Sigmoid colon (tissue), 7 donors: ENCODE measurements at places on chromosomes 12 and 14. TPM values are rescaled to one million over a fixed set of nuclear protein-coding genes. Genes with fewer than 3 reads are reported as not detected.
A peak's percentile ranks its signal among the peaks of the same experiment; 100 is the strongest.

- H3K4me1 ChIP-seq: no peaks in the 10 kb centered on the region
- H3K4me3 ChIP-seq: no peak overlapping the region
- DNase-seq: no peak
- no peaks in the 10 kb centered on the region for H3K36me3 ChIP-seq
These were observed 13.9 kb downstream of the MFAP5 start for GRCh38 chr12:8648576-8649205.

Gene ASIC1
- 5.7 TPM for total RNA-seq

Gene ACVRL1
- 64.0 TPM for total RNA-seq

- H3K36me3 ChIP-seq: no peaks in the 10 kb centered on the region
- DNase-seq: no peak
- H3K27ac ChIP-seq: no peak overlapping the region
These were observed 433.6 kb downstream of the AEBP2 start for GRCh38 chr12:19872621-19873540.

Gene AQP5
- total RNA-seq: not detected

DNA sequence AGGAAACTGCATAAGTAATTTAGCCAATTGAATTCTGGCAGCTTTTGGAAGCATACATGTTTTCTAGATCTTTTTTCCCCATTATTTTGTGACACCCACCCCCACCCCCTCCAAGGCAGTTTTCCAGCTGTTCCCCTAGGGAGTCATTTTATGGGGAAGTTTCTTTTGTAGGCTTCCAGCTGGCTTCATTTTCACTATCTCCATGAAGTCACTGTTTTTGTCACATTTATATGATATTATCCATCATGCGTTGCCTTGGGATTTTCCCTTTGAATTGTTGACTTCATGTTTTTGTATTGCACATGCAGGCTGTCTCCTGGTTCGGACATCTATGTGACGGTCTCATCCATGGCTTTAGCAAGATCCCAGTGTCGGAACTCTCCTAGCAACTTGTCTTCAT, 233.6 kb upstream of the RGS6 start:
- H3K27me3 ChIP-seq: no peaks in the 10 kb centered on the region
- H3K4me3 ChIP-seq: no peak overlapping the region
- no peaks in the 10 kb centered on the region for H3K4me1 ChIP-seq
- no peak for DNase-seq
- no peaks in the 10 kb centered on the region for H3K36me3 ChIP-seq

Gene TAPBPL
- 27.1 TPM for total RNA-seq

GRCh38 chr12:71958056-71958455, 19.4 kb downstream of the TPH2 start:
- H3K27ac ChIP-seq: no peak overlapping the region
- H3K4me1 ChIP-seq: peaks cover 24% of the 10 kb centered on the region
- no peak overlapping the region for H3K4me3 ChIP-seq
- H3K36me3 ChIP-seq: no peaks in the 10 kb centered on the region
- DNase-seq: no peak

- peaks cover 19% of the 10 kb centered on the region for H3K4me1 ChIP-seq
- DNase-seq: no peak
- no peaks in the 10 kb centered on the region for H3K36me3 ChIP-seq
- no peak overlapping the region for H3K27ac ChIP-seq
- H3K4me3 ChIP-seq: no peak overlapping the region
These were observed 48.4 kb upstream of the IFNG-AS1 start for GRCh38 chr12:67940780-67941243.

DNA sequence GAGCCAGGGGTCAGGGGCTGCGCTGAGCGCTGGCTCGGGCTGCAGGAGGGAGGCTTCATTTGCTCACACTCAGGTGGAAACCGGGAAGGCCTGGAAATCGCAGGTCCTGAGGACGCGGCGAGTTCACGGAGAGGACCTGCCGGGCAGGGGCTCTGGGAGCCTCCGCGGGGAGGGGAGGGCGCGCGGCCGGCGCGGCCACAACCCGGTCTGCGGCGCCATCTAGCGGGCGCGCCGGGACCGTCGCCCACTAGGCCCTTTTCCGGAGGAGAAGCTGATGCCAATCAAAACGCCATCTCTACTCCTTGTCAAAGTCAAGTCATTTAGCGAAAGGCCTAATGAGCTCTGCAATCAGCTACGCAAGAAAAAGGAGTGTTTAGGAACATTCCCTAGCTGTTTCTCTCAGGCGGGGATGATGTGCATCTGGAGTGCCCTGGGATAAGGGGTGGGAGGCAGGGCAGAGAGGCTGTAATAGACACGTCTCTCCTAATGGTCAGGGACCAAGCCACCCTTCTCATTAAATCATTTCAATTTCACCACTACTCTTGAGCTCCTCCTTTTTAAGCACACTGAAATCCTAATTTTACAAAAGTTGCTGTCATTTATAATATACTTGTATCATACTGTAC, 885.8 kb upstream of the TMEM132C start:
- no peaks in the 10 kb centered on the region for H3K36me3 ChIP-seq
- DNase-seq: no peak
- H3K27me3 ChIP-seq: no peaks in the 10 kb centered on the region

- no peak overlapping the region for H3K27ac ChIP-seq
- H3K27me3 ChIP-seq: peaks cover 35% of the 10 kb centered on the region
- no peak overlapping the region for H3K4me3 ChIP-seq
- H3K36me3 ChIP-seq: no peaks in the 10 kb centered on the region
These were observed 17.2 kb downstream of the NKX2-1 start for GRCh38 chr14:36502558-36503508.

DNA sequence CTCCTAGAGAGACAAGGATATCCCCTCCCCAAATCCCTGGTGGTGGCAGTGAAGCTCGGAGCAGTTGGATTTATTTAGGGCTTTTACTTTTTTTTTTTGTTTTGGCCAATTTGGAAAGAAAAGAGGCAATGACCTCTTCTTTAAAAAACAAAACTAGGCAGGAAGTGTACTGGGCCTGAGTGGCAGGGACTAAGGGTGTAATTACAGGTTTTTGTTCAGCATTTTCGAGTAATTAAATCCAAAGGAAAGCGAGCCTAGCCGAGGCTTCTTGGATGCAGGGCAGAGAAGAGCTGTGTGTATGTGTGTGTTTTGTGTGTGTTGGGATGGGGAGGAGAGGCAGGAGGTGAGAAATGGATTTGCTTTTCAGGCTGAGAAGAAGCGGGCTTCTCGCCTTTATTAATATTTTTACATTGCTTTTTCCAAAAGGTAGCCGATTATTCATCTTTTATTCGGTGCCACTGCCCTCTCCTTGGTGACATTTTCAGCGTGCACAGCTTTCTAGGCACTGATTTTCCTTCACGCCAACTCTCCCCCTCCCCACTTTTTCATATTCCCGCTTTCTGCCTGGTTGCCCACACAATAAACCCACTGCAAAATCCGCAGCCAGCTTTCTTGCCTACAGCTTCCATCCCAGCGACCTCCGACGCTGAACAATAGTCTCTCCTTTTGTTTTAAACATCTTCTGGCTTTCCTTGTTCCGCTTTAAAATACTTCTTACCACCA, 8.9 kb upstream of the IRF2BPL start:
- H3K27ac ChIP-seq: peak overlapping the region; percentile 96
- no peak overlapping the region for H3K4me3 ChIP-seq
- peaks cover 76% of the 10 kb centered on the region for H3K4me1 ChIP-seq
- no peaks in the 10 kb centered on the region for H3K27me3 ChIP-seq
- H3K36me3 ChIP-seq: no peaks in the 10 kb centered on the region
- no peak for DNase-seq

- no peak overlapping the region for H3K4me3 ChIP-seq
- no peaks in the 10 kb centered on the region for H3K4me1 ChIP-seq
- H3K36me3 ChIP-seq: no peaks in the 10 kb centered on the region
- no peak for DNase-seq
These were observed 123.7 kb downstream of the CRACR2A start for GRCh38 chr12:3629057-3629830.

DNA sequence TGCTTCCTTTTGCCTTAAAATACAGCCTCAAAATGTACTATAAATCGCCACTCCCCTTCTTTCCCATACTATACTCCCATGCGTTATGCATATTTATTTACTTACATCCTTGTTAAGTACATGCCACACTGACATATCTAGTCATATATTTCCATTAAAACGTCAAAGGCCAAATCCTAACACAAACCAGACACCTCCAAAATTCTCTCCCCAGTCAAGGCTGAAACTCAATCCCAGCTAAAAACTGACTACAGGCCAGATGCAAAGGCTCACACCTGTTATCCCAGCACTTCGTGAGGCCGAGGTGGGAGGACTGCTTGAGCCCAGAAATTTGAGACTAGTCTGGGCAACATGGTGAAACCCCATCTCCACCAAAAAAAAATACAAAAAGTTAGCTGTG, 5.7 kb upstream of the CAND1 start:
- no peaks in the 10 kb centered on the region for H3K36me3 ChIP-seq
- H3K27ac ChIP-seq: no peak overlapping the region
- peaks cover 9% of the 10 kb centered on the region for H3K4me1 ChIP-seq
- no peaks in the 10 kb centered on the region for H3K27me3 ChIP-seq
- H3K4me3 ChIP-seq: no peak overlapping the region

DNA sequence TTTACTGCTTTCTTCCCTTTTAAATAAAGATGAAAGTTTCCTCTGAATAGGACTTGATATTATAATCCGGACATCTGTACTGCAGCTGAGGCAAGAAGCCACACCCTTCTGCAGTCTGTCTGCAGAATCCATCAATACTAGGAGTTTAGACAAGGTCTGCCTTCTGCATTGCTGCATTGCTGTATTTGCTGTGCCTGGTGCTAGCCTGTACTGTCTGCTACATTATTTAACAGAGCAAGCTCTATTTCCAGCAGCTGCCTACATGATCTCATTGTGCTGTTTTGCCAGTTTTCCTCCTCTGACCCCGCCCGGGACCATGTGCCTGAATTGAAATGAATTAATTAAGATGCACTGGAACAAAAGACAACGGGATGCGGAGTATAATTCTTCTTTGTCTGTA, 1.7 kb downstream of the TUBA1A start:
- H3K27me3 ChIP-seq: no peaks in the 10 kb centered on the region
- peaks cover 33% of the 10 kb centered on the region for H3K36me3 ChIP-seq
- no peaks in the 10 kb centered on the region for H3K4me1 ChIP-seq
- DNase-seq: peak; percentile 81
- peak overlapping the region; percentile 95 for H3K27ac ChIP-seq

Gene HOTAIR
- total RNA-seq: not detected

DNA sequence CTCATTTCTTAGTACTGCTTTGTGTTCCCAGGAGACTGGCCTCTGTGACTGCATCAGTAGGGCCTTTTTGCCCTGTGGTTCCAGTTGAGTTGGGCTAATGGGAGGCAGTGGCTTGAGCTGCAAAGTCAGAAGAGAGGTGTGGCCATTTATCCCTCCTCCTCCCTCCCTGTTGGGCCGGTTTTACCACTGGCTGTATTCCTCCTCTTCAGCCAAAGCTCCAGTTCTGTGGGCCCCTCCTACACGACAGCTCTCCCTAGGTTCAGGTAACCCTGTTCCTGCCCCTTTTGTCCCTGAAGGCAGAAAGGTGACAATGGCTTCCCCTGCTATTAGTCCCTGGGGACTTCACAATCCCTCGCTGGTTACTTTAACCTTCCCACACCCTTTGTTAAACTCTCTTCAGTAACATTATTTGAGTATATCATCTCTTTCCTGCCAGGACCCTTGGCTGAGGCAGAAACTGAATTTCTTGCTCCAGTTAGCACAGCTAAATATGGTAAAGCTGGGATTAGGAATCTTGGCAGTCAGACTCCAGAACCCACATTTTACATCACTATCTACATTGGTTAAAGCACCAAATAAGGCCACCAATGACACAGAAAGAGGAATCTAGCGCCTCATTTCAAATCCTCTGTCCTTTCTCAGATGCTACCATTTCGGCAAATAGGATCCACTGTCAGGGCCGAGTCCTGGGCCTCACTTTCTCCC, 121.9 kb upstream of the SLC35F4 start:
- no peaks in the 10 kb centered on the region for H3K27me3 ChIP-seq
- no peaks in the 10 kb centered on the region for H3K4me1 ChIP-seq
- DNase-seq: no peak
- no peaks in the 10 kb centered on the region for H3K36me3 ChIP-seq
- H3K27ac ChIP-seq: no peak overlapping the region

DNA sequence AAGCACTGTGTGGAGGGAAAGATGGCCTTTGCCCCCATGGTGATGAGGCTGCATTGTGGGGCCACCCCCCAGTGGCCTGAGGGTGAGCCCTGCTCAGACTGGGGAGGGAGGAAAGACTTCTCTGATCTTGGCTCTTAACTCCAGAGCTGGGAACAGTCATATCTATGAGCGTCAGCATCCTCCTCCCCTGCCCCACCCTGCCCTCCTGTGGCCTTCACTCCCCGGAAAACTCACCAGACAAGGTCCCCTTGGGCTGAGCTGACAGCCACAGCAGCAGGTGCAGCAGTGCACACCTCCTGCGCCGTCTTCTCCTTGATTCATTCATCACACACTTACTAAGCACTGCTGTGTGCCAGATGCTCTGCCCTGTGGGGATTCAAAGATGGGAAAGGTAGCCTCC, 98.8 kb downstream of the B4GALNT3 start:
- H3K36me3 ChIP-seq: no peaks in the 10 kb centered on the region
- no peaks in the 10 kb centered on the region for H3K4me1 ChIP-seq
- H3K27me3 ChIP-seq: no peaks in the 10 kb centered on the region
- no peak for DNase-seq
- H3K27ac ChIP-seq: no peak overlapping the region

Gene CCDC175
- total RNA-seq: not detected

Gene PLEK2
- 7.8 TPM for total RNA-seq

Gene AVPR1A
- 4.2 TPM for total RNA-seq

Gene KRT78
- total RNA-seq: not detected

DNA sequence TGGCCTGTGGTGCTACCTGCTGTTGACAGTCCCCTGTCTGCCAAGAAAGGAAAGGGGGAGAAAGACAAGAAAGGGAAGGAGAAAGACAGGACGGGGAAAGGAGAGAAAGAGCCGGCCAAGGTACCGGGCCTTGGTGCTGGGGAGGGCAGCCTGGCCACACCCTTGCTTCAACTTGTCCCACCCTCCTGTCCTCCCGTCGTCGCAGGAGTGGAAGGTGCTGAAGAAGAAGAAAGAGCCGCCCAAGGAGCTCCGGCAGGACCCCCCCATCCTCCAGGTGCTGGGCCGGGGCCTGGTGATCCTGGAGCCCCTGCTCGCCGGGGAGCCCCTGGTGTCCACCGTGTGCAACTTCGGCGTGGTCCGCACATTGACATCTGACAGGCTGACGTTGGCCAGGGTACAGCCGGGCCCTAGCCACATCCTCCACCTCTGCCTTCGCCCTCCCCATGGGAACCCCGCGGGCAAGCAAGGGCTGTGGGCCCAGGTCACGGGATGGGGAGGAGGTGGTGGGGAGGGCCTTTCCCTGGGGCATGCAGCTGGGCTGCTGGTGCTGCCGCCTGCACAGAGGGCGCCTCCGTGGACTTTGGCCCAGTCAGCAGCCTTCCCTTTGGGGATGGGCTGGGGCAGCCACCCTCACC, 2.9 kb upstream of the B3GNT4 start:
- H3K27me3 ChIP-seq: peaks cover 58% of the 10 kb centered on the region
- no peaks in the 10 kb centered on the region for H3K36me3 ChIP-seq
- DNase-seq: no peak
- H3K4me1 ChIP-seq: peaks cover 20% of the 10 kb centered on the region
- no peak overlapping the region for H3K4me3 ChIP-seq

- H3K27me3 ChIP-seq: no peaks in the 10 kb centered on the region
- DNase-seq: peak; percentile 53
- peaks cover 5% of the 10 kb centered on the region for H3K4me1 ChIP-seq
- H3K27ac ChIP-seq: no peak overlapping the region
These were observed 117.4 kb downstream of the GCH1 start for GRCh38 chr14:54785136-54785777.
